ENCODE measurements at places on chromosomes 12 and 14.

- no peak for DNase-seq
Observed at GRCh38 chr14:88840926-88841325, 16.5 kb downstream of the TTC8 start.

DNA sequence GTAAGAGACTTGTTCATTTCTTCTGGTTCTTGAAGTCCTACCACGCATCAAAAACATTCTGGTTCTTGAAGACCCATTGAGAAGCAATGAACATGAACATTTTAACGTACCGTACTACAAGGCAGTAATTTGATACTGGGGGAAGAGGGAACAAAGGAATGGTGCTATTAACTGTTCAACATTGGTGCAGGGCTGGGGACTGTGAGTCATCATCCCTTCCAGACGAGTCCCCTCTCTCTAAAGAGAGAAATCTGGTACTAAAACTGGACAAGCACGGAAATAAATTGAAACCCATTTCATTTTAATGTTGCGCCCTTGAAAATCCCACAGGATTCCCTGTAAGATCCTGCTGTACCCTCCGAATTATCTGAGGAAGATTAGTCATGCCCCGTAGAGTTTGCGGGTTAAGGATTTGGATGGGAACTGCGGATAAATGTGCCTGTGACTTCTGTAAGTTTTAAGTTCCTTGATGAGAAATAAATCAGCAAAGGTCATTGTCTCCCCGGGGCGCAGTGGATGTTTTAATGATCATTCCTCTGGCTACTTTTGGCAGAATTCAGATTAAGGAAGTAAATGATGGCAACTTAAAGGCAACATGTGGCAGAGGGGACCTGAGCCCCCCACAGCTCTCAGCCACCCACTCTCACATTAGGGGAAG, 78.6 kb downstream of the KCNK13 start:
- no peak for DNase-seq

DNA sequence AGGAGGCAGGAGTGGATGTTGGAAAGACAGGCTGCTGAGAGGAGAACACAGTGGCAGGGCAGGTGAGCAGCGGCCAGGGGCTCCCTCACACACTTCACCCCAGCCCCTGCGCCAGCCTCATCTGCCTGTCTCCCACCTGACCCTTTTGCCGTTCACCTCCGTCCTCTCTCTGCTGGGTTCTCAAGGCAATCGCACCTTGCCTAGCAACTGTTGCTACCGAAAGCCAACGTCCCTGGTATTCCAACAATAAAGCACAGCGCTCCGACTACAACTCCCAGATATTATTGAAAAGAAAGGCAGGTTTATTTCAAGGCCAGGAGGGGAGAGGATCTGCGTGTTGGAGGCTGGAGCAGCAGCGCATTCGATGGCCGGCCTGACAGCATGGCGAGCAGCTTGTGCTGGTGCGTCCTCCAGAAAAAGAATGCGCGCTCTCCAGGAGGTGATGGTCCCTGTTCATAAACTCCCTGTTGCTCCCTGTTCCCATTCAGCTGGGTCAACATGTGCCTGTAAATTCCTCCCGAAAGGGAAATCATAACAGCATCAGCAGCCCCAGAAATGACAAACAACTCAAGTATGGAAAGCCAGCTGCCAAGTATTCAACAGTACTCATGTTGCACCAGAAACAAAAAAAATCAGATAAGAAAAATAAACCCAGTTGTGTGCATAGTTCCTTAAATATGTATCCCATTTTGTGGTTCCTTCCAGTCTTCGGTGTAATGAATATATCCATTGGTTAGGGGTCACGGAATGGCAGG, 153.0 kb upstream of the DIO3 start:
- DNase-seq, result no peak

GRCh38 chr12:124852329-124852831, 11.3 kb downstream of the SCARB1 start:
- DNase-seq, result no peak

GRCh38 chr14:92458136-92459029, 55.2 kb upstream of the RIN3 start:
- DNase-seq, result no peak

- no peak for DNase-seq
Observed at GRCh38 chr14:88870777-88871176, 46.3 kb downstream of the TTC8 start.

DNA sequence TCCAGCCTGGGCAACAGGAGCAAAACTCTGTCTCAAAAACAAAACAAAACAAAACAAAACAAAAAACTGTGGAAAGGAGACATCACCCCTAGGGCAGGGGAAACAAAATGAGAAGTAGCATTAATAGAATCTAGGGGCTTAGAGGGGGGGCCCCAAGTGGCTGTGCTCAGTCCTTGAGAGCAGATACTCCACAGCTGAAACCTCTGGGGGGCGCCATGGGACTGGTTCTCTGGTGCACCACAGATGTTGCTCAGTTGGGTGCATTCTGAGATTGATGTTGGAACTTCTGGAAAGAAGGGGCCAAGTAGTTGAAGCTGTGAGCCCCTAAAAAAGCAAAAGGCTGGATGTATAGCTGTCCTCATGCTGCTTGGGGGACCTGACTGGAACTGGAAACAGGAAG, 11.8 kb upstream of the SYNE2 start:
- DNase-seq, result peak; percentile 55

GRCh38 chr14:67982711-67983608, 163.4 kb downstream of the RAD51B start:
- DNase-seq, result no peak

- DNase-seq, result no peak
Observed at GRCh38 chr14:79583738-79584408, 627.4 kb downstream of the DIO2 start.

GRCh38 chr12:107484230-107484629, 201.4 kb upstream of the PWP1 start:
- DNase-seq, result no peak

DNA sequence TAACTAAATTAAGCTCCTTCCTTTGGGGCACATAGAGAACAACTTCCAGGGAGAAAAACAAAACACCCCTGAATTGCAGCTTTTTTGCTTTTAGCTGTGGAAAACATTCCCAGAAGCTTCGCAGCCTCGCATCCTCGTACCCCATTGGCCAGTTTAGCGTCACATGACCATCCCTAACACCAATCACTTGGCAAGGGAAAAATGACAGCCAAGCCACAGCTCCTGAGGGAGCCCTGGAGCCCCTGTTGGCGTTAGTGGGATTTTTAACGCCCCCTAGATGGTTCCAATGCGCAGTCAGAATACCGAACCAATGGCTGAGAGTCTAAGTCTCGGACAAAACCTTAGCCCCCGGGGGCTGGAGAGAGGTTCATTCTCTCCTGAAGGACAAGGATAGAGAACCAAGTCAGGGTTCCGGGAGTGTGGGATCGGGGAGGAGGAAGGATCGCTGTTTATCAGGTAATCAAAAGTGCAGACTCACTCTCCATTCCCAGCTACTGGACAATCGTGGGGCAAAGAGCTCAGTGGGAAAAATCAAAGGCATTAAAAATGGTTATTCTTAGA, 135.6 kb upstream of the HIF1A start:
- DNase-seq, result no peak

Data from stimulated activated CD4-positive, alpha-beta T cell treated with anti-CD3 and anti-CD28 coated beads, Interleukin-2, amount 100 ng/mL, for 24 hours (primary cell).